ENCODE measurements at places on chromosomes 1 and 21.

- DNase-seq, result no peak
These were observed 118.3 kb upstream of the ATP1A1 start for GRCh38 chr1:116254776-116255175.

GRCh38 chr1:247721222-247721621, 4.8 kb upstream of the OR6F1 start:
- no peak for DNase-seq

- DNase-seq, result no peak
These were observed 14.9 kb upstream of the HMGCS2 start for GRCh38 chr1:119783354-119784185.

GRCh38 chr1:186812570-186812969, 16.2 kb upstream of the PLA2G4A start:
- no peak for DNase-seq

DNA sequence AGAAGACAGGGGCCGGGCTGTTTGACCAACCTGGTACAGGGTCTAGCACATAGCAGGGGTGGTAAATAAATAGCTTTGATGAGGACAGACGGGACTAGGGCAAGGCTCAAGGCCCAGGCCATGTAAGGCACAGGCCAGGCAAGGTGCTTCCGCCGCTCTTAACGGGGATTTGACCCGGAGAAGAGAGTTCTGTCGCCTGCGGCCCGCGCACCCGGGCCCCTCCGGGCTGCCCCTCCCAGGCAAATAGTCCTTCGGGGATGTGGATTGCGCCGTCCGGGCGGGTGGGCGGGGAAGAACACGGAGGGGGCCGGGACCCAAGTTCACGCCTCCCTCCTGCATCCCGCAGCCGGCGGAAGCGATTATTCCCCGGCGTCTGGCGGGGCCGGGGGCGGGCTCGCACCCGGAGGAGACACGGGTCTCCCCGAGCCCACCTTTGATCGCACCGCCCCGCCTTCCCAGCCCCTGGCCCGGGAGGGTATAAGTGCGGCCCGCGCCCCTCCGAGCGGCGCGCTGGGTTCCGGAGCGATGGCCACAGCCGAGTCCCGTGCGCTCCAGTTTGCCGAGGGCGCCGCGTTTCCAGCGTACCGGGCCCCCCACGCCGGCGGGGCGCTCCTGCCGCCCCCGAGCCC, at the start of gene MIXL1:
MIXL1 (plus strand) TSS at position 508 of the 629 bp plus-strand sequence; CDS start at position 526, 18 bp downstream.
- no peak for DNase-seq

- no peak for DNase-seq
These were observed 48.5 kb upstream of the FBXO28 start for GRCh38 chr1:224065455-224065854.

DNA sequence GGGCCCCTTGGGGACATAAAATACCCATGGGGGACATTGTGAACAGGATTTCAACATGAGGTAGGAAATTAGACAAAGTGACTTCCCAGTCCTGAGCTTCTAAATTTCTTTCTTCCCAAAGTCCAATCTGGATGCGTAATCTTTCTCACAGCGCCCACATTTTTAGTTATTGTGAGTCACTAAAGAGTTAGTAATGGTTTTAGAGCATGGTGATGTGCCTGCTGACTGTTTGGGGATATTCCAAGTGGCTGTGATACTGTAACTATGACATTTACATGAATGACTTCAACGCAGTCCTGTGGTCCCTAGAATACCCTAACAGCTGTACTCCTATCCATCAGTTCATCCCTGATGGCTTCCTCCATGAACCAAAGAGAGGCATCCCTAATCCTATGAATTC, 224.0 kb upstream of the COA6 start:
- DNase-seq, result no peak

- DNase-seq, result no peak
These were observed 96.7 kb upstream of the QSOX1 start for GRCh38 chr1:180057883-180058396.

DNA sequence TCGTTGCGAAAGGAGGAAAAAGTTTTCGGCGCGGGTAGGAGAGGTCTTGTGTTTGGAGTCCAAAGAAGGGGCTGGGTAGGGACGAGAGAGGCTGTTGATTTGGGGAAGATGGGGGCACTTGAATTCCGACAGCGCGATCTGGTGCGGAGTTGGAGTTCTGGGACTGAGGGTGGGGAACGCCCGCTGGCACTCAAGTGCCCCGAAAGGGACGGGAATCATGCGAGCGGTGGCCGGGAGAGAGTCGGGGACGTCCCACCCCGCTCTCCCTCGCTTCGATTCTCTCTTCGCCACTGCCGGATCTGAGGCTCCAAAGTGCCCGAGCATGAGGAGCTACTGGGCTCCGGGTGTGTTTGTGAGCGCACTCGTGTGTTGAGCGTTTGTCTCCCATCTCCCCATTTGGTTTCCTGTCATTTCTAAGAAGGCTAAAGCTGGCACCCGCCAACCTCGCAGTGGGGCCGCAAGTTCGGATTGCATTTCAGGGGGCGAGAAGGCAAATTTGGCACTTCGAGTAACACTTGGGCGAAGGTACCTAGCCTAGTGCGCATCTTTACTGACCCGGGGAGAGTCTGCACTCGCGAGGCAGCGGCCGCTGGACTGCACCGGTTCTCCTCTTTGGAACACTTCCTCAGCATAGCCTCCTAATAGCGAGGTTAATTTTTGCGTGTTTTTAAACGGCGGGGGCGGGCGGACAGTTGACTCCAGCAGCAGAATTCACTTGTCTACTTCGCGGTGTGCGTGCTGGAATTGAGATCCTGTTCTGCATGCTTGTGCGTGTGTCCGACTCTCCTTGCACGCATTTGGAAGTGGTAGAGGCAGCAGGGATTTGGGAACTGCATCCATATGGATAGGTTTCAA, 1.2 kb downstream of the CHRM3 start:
- no peak for DNase-seq

DNA sequence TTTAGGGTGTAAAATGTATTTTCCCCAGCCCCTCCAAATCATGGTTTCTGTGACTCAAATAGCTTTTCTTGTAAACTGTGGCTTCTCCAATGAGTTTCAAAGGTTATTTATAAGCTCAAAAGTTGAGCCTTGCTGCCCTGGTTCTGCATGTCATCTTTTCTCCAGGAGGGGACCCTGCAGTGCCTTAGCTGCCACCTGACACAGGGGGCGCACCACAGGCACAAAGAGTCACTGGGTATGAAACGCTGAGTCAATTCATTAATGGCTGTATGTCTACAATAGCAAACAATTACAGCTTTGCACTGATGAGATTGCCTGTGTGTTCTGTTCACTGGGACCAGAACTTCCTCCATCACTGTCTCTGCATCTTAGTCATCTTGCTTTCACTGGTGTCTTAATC, 100.8 kb downstream of the PCP4 start:
- no peak for DNase-seq

DNA sequence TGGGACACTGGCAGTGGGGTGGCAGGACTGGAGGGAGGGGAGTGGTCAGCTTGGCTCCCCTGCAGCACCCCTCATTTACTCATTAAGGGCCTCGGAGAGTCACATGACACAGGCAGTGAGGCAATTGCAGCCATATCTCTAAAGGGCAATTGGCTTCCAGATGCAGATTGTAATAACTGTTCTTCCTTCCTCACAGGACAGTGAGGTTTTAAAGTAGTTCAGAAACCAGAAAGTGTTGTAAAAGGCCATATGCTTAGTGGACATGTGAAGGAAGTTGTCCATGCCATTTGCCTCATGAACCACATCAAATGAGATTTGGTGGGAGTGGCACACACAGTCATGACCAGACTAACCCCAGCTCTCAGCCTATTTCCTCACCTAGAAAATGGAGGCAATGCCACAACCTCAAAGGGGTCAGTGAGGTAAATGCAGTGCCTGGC, 11.1 kb downstream of the MTX1 start:
- no peak for DNase-seq

DNA sequence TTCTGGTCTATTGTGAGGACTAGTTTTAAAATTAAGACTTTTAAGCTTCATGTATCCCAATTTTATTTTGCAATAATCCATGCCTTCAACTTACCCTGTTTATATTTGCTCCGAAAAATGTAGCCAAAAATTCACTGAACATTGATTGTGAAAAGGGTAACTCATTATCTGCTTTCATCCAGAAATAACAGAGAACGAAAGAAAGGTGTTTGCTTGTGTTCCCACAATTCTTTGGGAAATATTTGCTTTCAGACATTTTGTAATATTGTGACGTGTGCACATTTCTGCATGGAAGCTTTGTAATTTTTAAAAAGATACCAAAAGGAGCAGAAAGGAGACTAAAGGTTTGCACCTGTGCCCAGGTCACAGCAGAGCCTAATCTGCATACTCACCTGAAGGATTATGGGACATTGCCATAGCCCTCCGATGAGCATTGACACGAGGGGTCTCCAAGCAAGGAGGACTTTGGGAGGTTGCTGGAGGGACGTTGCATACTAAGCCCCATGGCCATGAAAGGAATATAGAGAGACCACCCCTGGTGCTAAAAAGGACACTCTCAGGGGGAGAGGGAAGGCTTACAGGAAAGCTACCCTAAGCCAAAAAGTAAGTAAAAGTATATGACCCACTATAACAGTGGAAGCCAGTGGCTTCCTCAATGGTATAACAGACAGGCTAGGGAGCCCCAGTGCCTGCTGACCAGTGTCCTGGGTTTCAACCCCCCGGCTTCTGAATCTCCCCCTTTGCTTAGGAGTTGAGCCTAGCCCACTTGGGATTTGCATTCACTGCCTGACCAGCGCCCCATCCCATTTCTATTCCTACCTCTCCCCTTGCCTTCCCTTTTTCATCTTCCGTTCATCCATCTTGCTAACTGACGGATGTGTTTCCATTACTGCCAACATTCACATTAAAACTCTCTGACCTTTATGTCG, 148.6 kb upstream of the ZC3H12A start:
- DNase-seq, result no peak

DNA sequence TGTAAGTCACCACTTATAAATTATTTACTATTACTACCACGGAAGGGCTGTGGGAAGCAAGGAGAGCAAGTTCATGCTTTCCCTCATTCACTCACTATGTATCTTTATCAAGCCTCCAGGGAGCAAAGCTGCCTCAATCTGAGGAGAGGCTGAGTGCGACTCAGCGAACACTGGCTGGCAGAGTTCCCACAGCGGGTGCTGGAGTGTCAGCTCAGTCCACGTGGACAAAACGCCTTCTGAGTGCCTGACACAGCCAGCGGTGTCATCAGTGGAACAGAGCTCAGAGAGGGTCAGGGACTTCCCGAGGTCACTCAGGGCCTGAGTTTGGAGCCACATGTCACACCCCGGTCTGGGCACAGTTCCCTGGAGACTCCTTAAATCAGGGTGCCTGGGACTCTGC, 16.9 kb downstream of the MATN1 start:
- DNase-seq, result no peak

DNA sequence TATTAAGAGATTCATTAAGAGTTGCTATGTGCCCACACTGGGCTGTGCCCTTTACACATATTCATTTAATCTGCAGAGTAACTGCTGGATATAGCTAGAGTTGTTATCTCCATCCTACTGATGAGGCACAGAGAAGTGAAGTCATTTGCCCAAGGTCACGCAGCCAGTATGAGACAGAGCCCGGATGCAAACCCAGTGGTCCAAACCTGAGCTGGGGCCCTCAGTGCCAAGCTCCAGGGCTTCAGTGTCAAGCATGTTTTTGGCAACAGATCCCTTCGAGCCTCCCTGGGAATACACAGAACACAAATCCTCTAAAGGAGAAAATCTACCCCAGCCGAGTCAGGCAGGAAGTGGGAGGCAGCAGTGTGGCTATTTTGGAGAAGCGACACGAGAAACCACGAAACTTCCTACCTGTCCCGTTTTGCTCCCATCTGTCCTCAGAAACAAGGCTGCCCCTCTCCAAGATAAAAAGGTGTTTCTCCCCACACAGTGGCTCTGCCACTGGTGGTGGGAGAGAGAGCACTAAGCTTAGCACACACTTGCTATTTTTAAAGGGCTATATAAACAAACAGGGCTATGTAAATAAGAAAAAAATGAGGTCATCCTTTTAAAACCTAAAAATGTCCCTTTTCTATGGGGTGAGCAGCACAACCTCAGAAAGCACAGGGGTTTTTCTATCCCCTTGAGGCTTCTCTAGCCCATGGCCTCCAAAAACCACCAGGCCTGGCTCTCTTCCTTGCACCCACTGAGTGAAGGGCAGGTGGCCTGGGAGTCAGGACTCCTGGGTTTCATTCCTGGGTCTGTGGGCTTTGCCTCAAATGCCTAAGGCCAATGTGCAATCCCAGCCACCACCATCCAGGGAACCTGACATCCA, 138.6 kb upstream of the EDN2 start:
- no peak for DNase-seq

GRCh38 chr1:186904361-186904760, 75.6 kb downstream of the PLA2G4A start:
- no peak for DNase-seq

Data from activated T-cell treated with anti-CD3 and anti-CD28 coated beads for 24 hours (primary cell).